GM12891 (cell line): ENCODE measurements at places on chromosomes 7 and 10.

GRCh38 chr10:17527514-17528146, 73.2 kb upstream of the ST8SIA6 start:
- DNase-seq = no peak

- DNase-seq = no peak
Measured at GRCh38 chr7:18145160-18145559, 117.5 kb upstream of the PRPS1L1 start.

GRCh38 chr10:102068216-102068615, 3.1 kb downstream of the HPS6 start:
- DNase-seq = no peak

- DNase-seq = no peak
Measured at GRCh38 chr7:95632609-95633008, 36.3 kb upstream of the PDK4 start.

GRCh38 chr7:78714356-78714755, 739.1 kb downstream of the MAGI2 start:
- no peak for DNase-seq
